ENCODE measurements at places on chromosomes 7 and 10.

- DNase-seq = no peak
These were observed 175.0 kb upstream of the PITRM1 start for GRCh38 chr10:3347413-3348182.

GRCh38 chr10:99621454-99622251, 1.4 kb upstream of the SLC25A28 start:
- no peak for DNase-seq

DNA sequence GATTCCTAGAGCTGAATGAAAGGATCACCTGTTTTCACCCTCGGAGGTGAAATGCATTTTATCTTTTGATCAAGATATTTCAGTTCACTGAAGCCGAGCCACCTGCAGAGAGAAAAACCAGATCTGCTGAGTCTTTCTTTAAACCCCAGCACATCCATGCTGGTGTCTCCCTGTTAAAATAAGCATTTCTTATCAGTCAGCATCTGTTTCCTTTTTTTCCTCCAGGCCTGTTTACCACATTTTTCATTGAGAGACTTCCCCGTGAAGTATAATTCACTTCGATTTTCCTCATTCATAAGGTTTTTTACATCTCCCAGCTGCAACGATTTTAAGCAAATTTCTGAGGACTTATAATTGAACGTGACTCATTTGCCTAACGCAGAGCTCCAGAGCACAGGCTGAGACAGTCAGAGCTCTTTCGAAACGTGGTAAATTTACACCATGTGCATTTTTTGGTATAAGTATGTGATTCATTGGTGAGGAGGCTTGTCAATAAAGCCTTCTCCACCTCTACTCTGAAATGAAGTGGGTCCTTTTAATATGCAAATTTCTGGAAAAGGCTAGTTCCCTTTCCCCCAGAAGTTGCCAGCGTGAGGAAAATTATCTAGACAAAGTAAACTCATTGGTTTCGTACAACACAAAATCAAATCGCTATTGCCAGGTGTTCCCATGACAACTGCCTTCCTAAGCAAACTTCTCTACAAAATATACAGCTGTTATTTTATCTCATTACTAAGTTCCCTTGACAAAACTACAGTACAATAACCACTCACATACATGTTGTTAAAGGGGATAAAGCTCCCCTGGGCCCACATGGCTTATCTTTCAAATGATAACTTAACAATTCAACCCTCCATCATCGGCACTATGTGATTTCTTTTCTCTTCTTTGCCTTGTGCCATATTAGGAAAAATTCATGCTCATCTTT, 374.8 kb upstream of the AKR1E2 start:
- no peak for DNase-seq

GRCh38 chr10:67045404-67045803, 119.6 kb downstream of the LRRTM3 start:
- no peak for DNase-seq

DNA sequence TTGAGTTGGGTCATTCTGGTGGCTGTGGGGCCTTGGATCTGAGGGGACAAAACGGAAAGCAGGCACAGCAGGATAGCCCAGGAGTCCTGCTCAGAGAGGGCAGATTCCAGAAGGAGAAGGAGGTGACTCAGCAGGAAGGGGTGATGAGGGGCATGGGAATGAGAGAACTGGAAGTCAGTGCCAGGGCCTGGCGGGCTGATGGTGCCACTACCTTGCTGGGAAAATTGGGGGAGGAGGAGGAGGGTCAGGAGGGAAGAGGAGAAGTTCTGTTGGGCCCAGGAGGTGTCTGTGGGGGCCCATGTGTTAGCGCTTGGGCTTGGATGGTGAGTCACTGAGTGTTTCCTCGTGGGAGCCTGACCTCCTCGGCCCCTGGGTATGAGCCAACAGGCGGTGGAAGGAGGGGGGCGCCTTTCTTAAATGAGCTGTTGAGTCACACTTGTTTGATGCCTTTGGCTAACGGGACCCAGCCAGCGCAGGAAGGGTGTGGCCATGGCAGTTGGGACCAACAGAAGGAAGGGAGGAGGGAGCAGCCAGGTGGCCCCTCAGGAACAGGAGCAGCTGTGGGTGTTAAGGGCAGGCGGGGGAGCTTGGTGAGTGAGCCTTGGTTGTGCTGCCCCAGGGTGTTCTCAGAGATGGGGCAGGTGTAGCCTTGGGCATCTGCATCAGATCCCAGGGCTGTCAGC, 130.0 kb upstream of the BTBD16 start:
- DNase-seq = peak; percentile 32

DNA sequence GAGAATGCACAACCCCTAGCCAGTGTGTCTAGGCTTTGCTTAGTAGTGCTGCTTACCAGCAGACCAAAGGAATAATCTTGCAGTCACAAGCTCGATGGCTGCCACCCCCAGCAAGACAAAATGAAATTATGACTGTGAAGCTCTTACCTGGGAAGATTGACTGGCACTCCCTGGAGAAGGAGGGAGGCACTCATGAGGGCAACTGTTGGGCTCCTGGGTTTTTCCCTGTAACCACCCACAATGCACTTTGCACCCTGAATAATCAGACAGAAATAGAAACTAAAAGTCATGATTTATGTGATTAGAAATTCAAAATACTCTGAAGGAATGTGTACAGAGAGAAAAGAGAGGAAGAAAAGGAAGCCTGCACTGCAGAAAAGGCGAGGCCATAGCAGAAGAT, 144.3 kb upstream of the DGKB start:
- DNase-seq = no peak

GRCh38 chr10:14244147-14244546, 86.6 kb downstream of the FRMD4A start:
- no peak for DNase-seq

- DNase-seq = no peak
These were observed 58.4 kb downstream of the MAPK8 start for GRCh38 chr10:48364659-48365405.

GRCh38 chr10:100006243-100006886, 3.4 kb downstream of the DNMBP start:
- DNase-seq = no peak

DNA sequence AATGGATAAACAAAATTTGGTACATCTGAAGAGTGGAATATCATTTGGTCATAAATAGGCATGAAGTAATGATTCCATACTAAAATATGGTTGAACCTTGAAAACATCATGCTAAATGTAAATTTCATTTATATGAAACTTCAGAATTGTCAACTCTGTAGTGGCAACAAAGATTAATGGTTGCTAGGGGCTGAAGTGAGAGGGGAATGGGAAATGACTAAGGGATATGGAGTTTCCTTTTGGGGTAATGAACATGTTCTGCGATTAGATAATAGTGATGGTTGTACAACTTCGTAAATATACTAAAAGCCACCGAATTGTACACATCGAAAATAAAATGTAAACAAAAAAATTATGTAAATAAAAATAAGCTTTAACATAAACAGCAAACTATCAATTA, 384.1 kb upstream of the STEAP1 start:
- DNase-seq = no peak

Data from HL-60 (cell line).